ENCODE measurements at places on chromosomes 6 and 20. TPM values are rescaled to one million over a fixed set of nuclear protein-coding genes. Genes with fewer than 3 reads are reported as not detected.

- no peak for DNase-seq
These were observed 52.1 kb upstream of the RNF182 start for GRCh38 chr6:13872681-13873080.

The EPPIN gene
- total RNA-seq, result not detected

The OOEP gene
- not detected for total RNA-seq

GRCh38 chr6:120355822-120356221 is 978.5 kb downstream of the TBC1D32 start:
- no peak for DNase-seq

The C20orf202 gene
- not detected for total RNA-seq

- no peak for DNase-seq
These were observed 51.6 kb downstream of the MBOAT1 start for GRCh38 chr6:20160541-20161283.

DNA sequence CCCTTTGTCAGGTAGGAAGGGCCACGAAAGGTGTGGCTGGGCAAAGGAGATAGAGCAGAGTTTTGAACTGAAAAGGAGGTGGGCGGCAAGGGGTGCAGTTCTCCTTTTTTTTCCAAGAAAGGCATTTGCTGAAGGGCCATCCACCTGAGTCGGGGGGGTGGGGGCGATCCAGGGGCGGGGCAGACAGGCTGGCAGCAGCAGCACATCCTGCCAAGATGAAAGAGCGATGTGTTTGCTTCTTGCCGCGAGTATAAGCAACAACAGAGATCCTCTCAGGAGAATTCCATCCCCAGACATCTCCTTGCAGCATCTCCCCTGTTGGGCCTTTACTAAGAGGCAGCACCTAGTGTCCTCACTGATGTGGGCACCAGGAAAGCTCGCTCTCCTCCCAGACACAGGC is 516.5 kb downstream of the CD83 start:
- no peak for DNase-seq

All from Daoy (cell line).